Gastroesophageal sphincter (tissue), 4 donors: ENCODE measurements at places on chromosomes 12 and 14.

DNA sequence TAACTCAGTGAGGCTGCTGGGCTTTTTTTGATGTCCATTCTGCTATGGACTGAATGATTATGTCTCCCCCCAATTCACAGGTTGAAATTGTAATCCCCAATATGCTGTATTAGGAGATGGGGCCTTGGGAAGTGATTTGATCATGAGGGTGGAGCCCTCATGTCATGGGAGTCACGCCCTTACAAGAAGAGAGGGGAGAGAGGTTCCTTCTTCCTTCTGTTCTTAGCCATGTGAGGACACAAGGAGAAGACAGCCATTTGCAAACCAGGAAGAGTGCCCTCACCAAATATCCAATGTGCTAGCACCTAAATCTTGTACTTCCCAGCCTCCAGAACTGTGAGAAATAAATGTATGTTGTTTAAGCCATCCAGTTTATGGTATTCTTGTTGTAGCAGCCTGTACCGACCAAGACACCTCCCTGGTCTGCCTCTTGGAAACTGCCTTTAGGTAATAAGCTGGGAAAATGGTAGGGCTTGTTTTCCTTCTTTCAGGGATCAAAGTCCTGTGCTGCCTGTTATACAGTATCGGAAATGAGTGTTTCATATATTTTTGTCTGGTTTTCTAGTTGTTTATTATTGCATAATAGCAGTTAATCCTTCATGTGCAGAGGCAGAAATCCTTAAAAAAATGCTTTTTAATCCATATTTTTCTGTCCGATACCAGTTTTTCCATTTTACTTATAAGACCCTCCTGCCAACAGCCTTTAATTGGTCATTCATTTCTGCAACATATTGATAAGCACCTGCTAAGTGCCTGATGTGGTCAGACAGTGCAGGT, 16.3 kb downstream of the BORCS5 start:
- ATAC-seq, result no peak

DNA sequence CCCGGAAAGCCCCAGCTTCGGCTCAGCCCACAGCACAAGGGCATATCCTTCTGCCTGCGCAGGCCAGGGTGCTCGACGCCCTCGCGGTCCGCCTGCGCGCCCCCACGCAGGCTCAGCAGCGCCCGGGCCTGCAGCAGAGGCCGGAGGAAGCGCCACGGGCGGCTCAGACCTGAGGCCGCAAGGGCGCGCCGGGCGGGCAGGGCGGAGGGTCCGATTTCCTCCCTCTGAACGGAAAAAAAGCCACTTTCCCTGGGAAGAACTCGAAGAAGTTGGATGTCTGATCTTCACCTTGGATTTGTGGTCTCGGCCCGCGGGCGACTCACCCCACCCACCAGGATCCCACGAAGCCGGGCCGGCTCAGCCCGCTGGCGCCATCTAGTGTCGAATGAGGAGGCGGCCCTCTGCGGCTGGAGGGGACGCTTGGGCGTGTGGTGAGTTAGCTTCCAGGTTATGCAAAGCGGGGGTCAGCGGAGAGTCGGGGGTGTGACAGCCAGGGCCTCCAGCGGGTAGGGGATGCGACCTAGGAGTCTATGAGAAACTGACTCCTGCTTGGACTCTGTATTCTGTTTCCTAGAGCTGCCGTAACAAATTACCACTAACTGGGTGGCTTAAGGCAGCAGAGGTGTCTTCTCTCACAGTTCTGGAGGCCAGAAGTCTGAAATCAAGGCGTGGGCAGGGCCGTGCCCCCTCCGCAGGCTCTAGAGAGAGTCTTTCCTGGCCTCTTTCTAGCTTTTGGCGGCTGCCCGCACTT, 40.0 kb upstream of the SRSF5 start:
- ATAC-seq, result peak; percentile 90

DNA sequence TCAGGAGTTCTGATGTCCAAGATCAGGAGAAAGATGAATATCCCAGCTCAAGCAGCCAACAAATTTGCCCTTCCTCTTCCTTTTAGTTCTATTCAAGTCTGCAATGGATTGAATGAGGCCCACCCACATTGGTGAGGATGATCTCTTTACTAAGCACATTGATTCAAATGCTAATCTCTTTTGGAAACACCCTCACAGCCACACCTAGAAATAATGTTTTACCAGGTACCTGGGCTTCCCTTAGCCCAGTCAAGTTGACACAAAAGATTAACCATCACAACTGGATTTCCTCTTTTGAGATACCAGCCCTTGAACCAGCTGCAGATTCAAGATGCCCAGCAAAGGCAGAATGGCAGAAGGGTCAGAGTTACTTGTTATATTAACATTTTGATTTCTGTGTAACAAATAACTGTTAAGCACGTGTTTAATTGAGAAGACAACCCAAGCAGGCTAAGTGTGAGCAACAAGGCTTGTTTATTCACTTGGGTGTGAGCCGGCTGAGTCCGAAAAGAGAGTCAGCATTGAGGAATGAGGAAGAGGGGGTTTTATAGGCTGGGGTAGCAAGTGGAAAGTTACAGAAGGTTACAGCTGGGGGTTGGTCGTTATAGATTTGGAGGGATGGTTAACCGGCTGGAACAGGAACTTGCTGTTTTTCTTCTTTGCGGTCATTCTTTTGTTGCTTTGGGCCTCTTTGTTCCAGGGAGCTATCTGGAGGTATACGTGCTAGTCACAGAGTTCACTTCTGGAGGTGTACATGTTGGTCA, 180.3 kb downstream of the EMP1 start:
- no peak for ATAC-seq

DNA sequence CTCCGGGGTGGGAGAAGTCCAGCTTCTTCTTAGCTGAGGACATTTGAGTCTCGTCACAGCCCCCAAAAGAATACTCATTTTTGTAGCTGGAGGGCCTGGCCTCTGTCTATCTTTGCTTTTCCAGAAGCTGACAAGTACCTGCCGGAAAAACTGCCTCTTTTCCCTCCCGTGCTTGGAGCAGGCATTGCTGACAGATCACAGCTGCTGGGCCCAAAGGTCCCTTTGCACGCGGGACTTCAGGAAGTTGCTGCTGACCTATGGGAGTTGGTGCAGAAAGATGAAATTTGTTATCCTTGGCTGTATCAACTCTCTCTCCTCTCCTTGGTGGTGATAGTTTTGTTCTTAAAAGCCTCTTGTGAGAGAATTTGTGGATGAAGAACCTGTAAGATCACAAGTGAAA, 92.8 kb downstream of the PAPOLA start:
- ATAC-seq, result no peak

DNA sequence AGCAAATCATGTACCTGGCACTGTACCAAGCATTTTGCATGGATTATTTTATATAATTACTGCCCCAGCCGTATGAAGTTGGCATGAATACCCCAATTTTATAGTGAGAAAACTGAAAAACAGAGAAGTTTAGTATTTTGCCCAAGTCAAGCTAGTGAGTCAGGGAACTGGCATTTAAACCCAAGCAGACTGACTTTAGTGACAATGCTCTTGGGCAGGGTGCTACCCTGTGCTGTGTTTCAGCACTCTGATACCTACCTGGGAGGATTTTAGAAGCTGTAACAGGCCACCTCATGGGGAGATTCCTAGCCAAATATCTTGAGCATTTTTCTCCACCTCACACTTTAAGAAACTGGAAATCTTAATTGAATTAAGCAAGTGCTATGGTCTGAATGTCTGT, 98.1 kb upstream of the MAX start:
- ATAC-seq, result no peak

GRCh38 chr14:96077983-96078624, 38.9 kb downstream of the C14orf132 start:
- no peak for ATAC-seq

DNA sequence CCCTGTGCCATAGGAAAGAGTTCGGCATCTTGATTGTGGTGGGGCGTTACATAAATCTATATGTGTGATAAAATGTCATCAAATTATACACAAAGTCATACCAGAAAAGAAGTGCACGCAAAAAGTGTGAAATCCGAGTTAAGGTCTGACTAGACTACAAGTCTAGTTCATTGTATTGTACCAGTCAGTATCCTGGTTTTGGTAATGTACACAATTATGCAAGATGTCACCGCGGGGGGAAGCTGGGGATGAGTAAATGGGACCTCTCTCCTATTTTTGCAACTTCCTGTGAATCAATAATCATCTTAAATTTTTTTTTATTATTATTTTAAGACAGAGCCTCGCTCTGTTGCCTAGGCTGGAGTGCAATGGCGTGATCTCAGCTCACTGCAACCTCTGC, 43.2 kb upstream of the BCL11B start:
- ATAC-seq, result no peak
